Thyroid gland (tissue), 4 donors: ENCODE measurements at places on chromosomes 7 and 10. TPM values are rescaled to one million over a fixed set of nuclear protein-coding genes. Genes with fewer than 3 reads are reported as not detected.

- no peak for DNase-seq
These were observed 814.9 kb upstream of the C7orf33 start for GRCh38 chr7:147775516-147776284.

DNA sequence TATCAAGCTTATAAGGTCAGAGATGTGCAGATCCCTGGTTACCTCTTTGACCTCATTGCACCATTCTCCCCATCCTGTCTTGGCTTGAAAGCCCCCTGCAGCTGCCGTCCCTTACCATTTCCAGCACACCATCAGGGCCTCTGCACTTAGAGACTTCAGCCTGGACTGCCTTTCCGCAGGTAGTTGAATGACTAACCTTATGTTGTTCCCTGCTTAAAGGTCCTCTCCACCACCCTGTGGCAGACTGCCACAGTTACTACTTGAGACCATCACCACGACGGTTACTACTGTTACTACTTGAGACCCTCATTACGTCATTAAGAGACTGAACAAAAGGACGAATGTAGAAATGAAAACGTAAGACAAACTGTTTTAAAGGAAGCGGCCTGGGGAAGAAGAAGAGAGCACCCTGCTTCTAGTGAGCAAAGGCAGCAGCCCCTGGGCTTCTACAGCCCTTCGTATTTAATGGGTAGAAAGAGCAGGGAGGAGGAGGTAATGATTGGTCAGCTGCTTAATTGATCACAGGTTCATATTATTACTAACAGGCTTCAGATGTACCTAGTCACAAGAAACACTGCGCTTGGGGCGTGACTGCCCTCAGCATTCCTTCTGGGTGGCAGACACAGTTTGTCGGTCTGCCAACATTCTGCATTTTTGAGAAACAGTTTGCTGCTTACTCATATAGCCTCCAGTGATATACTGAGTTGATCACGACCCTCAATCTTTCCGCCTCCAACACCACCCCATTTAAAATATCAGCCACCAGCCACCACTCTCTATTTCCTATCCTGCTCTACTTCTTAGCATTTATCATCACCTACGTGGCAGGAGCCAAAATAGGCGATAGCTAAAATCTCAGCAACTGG lies 74.1 kb upstream of the PARD3 start:
- peak; percentile 66 for DNase-seq

DNA sequence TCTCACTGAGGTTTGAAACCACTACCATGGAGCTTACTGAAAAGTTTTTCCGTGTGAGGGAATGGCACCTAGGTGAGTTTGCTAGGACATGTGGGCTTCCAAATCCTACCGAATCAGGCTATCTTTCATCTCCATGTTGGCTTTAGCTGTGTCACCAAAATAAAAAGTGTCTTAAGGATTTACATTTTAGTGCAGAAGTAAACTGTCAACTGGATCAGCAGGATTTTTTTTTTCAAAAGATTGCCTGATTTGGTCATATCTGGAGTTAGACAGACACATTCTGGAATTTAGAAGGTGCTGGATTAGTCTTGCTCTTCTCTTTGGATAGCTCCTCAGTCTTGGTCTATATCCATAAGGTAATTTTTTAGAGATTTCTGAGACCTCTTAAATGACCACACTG lies 5.5 kb downstream of the ARID5B start:
- DNase-seq, result no peak

DNA sequence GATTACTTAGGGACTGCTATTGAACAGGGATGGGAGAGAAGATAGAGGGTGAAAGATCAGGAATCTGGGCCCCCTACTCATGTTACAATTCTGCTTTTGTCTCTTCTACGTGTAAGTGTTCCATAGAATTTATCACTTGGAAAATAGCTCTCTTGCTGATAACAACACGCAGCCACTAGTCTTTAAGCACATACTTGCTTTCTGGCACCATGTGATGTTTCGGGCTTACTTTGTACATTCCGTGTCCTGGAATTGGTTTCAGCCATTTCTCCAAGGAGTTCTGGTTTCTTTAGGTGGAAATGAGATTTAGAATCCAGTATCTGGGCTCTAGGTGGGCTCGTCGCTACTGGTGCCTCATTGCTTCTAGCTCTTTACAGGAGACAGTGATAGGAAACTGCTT lies 59.7 kb downstream of the TFAM start:
- no peak for DNase-seq

POU6F2 gene
- total RNA-seq, result not detected
